ENCODE measurements at places on chromosomes 1 and 21.

DNA sequence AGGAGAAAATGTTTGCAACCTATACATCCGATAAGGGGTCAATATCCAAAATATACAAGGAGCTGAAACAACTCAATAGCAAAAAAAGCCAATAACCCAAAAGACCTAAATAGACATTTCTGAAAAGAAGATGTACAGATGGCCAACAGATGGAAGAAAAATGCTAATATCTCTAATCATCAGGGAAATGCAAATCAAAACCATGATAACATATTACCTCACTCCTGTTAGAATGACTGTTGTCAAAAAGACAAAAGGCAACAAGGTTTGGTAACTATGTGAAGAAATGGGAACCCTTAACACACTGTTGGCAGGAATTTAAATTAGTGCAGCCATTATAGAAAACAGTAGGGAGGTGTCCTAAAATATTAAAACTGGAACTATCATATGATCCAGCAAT lies 74.7 kb downstream of the LEPR start:
- DNase-seq = no peak

- DNase-seq = no peak
Measured at GRCh38 chr21:32093646-32094462, 185.0 kb downstream of the MIS18A start.

- DNase-seq = no peak
Measured at GRCh38 chr1:228783418-228784040, 48.2 kb downstream of the RHOU start.

DNA sequence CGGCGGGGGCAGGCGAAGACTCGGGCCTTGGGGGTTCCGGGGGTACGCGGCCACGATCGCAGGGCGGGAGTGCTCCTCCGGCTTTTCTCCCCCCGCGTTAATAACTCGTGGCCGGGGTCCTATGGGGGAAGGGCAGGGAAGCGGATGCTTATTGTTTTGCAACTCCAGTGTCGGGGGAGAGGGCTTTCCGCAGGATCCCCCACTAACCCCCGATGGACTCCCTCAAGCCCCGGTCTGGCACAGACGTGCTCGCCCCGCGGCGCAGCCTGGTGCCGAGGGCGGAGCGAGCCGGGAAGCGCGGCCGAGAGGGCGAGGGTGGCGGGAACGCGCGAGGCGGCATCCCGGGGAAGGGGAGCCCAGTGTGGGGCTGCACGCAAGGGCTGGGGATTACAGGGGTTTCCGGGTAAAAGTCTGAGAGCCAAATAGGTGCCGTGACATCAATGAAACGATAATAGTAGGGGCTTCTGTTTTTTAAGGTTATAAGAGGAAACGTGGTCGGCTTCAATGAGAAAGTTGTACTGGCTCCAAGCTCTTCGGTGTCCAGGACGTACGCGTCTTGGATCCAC lies 772 bp downstream of the UCK2 start:
- peak; percentile 73 for DNase-seq

GRCh38 chr1:19054216-19054615 lies 97.7 kb upstream of the IFFO2 start:
- no peak for DNase-seq

DNA sequence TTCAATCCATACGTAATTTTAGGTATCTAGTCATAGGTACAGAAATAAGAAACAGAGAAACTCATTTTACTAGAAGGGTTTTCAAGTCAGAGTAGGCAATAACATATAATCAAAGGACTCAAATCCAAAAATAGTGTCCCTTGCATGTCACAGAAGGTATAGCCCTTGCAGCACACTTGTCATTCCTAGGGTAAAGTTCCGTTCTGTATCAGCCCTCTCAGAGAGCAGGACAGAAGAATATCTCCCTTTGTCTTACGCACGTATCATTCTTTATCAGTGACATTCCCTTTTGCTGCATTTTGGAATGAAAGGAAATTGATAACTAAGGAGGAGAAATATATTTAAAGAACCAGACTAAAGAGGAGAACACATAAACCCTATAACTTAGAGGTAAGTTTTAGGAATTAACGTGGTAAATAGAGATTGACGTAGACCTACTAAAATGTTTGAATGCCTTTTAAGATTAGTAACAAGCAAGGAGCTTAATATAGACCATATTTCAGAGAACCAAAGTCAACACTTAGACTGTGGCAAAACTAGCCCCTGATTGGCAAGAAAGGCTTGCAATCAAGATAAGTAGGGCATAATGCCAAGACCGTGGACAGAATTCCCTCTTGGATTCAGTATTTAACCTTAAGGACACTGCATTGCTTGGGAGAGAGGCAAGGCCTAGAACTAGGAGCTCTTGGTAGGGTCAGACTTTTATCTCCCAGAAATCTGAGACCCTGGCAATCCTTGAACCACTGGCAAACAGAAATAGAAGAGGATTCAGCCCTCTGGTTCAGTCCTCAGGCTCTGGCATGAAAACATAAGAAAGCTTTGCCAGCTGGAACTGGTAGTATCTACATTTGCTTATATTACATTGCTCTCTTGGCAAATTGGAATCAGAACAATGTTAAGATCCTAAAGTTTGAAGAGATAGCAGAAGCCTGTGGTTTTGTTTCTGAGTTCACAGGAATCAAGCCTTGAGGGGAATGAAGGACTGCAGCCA lies 232.1 kb downstream of the ASTN1 start:
- no peak for DNase-seq

DNA sequence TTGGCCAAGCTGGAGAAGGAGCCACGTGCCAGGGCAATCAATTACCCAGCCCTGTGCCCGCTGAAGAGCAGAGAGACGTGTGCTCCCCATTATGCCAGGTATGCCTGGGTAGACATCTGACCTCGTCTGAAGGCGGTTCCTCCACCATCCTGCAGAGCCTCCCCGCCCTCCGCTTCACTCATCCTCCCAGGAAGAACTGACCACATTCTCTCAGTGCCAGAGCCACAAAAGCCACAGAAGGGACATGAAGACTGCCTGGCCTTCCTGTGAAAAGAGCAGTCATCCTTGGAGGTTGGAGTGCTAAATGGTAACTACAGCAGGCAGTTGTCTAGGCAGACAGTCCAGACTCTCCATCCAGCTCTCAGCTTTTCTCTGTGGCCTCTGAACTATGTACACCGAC lies 12.0 kb downstream of the SYT2 start:
- DNase-seq = no peak

- DNase-seq = no peak
Measured at GRCh38 chr1:77542813-77543420, 139.5 kb downstream of the ZZZ3 start.

DNA sequence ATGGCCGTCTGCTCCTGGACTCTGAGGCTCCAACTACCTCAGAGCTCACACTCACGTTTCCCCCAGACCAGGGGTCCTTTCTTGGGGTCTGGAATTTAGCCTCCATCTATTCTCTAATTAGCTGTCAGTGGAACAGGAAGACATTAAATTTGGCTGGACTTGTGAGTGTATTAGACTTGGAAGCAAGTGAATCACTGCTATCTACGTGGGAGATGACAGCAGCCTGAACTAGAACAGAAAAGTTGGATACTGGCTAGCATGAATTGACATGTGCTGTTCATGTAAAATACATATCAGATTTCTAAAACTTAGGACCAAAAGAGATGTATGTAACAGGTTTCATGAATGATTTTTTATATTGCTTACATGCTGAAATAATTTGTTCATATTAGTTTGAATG lies 28.0 kb downstream of the TAF5L start:
- no peak for DNase-seq

GRCh38 chr1:241499910-241500309 lies 19.6 kb downstream of the FH start:
- peak; percentile 63 for DNase-seq

GRCh38 chr21:40563900-40564299 lies 283.1 kb downstream of the DSCAM start:
- no peak for DNase-seq

- DNase-seq = no peak
Measured at GRCh38 chr21:36828891-36829515, 130.1 kb downstream of the SIM2 start.

GRCh38 chr1:11787251-11787803 lies 18.4 kb downstream of the MTHFR start:
- DNase-seq = peak; percentile 64

- peak; percentile 82 for DNase-seq
Measured at GRCh38 chr1:241531195-241532161, 700 bp upstream of the KMO start.

DNA sequence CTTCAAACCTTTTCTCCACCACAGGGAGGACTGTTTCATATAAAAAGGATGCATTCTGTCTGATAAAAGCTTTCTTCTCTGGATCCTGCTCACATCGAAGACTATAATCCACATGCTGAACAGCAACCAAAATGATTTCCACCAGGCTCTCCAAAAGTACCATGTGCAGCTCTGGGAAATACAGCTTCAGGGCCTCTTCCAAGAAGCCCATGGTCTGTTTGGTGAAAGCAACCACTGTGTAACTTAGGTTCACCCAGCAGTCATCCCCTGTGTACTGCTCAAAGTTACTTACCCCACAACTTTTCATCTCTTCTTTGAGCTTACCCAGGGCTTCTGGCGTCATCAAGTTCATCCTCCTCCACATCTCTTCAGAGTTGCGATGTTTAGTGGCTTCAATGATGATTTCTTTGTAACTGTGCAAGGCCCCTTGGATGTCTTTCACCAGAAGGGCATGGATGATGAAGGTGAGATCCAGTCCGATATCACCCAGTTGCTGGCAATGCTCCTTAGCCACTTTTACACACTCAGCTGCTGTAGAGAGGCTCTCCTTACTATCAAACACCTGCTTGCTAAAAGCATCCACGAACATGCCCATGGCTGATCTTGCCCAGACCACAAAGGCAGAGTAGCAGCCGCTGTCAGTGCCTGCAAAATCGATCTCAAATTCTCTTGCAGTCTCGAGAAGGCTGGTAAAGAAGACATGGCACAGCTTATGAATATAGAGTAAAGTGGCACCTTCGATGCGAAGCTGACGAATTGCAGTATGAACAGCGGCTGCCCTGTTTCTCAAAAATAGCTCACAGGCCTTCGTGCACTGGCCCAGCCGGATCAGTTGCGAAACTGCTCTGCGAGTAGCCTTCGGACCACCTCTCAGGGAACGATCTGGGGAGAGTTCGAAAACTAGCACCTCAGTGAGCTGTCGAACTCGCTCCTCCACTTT lies 1.7 kb downstream of the EXOC8 start:
- no peak for DNase-seq

DNA sequence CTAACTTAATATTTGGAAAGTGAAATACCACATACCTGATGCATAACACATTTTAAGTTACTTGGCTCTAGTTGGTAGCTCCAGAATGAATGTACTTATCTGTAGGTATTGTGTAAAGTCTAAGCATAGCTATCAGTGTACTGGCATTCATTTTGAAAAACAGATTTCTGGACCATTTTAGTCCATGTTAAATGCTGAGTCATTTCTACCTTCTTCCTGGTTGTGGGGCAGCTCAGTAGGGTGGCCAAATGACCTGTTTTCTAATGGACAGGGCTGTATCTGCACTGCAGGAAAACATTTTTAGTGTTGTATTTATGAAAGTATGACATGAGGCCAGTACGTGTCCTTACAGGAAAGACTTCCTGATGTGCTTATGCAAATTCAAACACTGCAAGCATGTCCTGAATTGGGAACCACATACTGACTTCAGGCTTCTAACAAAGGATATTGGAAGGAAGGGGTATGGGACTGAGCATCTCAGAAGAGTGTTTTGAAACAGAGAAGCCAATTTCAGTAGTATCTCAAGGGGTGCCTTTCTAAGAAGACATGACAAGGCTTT lies 300.3 kb upstream of the B3GALT2 start:
- no peak for DNase-seq

GRCh38 chr1:176174108-176174507 lies 33.0 kb downstream of the COP1 start:
- DNase-seq = no peak

DNA sequence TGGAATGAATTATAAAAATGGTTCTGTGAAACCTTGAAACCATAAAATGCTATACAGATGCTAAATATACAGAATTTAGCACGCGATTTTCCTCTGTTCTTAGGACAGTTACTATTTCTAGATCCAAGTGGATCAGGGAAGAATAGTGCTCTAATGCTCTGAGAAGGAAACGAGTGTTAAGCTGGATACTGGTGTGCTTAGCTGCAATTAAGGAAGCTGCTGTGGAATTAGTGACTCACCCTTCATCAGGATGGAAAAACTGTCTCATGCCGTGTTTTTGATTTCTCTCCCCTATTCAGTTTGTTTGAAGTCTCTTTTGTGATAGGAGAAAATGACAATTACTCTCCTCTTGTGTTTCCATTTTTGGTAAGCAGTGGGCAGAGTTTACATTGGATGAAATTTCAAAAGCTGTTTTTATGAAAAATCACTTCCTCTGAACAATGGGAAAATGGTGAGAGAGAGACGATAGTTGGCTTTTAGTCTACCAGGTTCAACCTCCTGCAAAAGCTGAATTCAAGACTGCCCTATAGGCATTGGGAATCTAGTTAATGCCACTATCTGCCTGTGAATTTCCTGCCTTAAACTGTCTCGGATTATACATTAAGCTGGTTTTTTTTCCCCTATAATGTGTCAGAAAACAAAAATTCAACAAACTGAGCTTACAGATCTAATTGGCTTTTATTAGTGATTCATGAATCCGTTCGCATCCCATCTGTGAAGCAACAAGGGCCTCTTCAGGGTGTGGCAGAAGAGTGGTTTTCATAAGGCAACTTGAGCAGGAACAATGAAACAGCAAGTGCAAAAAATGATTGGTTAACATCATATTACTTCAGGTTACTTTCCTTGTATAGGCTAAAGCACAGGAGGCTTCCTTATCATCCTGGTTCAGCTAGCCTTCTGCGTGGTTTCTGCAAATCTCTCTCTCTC lies 179.8 kb downstream of the ST6GALNAC3 start:
- no peak for DNase-seq

- DNase-seq = peak; percentile 37
Measured at GRCh38 chr1:205422993-205423642, 1.3 kb upstream of the LEMD1 start.

DNA sequence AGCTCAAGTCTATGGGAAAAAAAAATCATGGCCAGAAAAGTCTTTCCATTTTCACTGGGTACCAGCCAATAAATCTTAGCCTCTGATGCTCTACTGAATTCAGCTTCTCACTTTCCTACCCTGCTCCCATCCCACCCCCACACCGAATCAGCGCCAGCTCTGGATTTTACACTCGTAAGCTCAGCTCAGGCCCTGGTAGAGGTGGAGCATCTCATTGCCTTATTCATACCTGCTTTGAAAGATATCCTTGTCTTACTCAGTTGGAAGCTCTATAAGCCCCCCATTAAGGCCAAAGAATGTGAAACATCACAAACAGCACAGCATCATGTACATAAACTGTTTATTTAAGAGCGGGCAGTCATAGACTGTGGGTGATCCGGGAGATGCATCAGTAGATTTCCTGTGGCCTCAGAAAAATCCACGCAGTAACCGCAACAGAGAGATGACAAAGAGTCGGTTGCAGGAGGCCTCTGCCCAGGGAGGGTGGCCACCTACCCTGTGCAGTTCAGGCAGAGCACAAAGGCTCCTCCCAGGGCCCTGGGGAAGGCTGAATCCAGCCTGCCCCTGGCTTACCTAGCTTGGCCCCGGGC lies 36.4 kb upstream of the ETS2 start:
- no peak for DNase-seq

DNA sequence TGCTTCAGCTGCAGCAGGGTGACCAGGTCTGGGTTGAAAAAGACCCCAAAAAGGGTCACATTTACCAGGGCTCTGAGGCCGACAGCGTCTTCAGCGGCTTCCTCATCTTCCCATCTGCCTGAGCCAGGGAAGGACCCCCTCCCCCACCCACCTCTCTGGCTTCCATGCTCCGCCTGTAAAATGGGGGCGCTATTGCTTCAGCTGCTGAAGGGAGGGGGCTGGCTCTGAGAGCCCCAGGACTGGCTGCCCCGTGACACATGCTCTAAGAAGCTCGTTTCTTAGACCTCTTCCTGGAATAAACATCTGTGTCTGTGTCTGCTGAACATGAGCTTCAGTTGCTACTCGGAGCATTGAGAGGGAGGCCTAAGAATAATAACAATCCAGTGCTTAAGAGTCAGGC lies 2.9 kb downstream of the C1QA start:
- DNase-seq = no peak
